Left renal cortex interstitium (tissue), 4 donors: ENCODE measurements at places on chromosomes 5 and 9.

GRCh38 chr5:174571662-174572397 lies 152.6 kb upstream of the MSX2 start:
- DNase-seq: no peak

DNA sequence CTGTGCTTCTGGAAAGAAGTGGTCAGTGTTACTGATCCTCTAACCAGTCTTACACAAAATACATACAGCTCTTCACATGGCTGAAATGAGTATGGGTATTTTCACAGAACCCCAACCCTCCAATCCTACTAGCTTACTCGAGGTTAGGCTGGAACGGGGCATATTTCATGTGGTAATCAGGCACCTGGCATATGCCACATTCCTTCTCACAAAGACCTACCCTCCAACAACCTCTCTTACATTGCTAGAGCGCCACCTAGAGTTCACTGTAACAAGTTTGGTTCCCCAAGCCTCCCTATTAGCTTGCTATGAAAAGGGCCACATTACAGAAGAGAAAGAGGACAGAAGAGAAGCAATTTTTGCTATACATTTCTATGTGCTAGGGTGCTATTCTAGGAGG lies 597.3 kb downstream of the PRELID2 start:
- DNase-seq: peak; percentile 17

DNA sequence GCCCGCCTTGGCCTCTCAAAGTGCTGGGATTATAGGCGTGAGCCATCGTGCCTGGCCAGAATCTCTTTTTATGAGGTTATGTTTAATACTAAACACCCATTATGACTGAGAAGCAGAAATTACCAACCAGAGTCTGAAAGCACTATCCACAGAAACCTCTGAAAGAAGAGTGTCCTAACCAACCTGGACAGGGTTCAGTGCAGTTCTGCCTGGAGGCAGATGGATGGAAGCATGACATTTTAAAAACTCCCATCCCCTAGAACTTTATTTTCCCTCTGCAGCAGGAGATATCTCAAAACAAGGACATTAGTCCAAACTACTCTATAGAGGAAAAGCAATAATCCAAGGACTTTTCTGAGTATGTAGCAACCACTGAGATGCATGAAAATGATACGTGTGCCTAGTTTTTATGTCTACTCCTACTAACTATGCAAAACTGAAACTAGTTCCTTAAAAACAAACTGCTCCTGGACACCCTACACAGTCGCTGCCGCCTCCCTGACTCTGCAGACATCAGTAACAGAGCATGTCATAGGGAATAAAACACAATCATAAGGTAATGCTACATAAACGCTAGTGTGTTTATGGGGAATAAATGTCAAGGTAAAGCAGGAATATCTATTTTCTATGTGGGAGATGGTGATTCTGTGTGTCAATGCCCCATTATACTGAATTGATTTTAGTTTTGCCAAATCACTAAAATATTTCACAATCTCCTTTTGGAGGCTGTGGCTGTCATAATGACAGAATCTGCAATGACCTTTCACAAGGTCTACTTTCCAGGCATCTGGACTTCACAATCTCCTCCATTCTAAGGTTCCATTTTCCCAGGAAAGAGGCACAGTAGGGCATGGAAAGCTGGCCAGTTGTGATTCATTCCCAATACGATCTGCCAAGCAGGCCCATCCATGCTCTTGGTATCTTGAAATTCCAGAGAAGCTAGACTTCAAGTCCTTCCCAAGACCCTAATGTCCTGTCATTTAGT lies 122.8 kb downstream of the SIL1 start:
- DNase-seq: no peak

DNA sequence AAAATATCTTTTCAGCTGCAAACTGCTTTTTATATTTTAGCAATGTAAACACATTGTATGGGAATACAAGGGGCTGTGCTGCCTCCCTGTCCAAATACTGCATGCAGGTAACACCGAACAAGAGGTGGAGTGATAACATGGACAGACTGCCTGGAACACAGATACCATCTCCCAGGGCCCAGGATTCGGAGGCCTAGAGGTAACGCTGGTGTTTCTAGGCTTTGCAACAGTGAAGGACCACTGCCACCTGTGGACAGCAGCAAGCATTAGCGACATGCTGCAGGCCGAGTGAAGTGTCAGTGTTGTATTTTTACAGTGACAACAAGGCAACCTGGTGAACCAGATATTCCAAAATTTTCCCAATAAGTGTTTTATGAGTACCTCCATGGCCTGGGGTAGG lies 379.1 kb downstream of the DMRT2 start:
- DNase-seq: no peak

DNA sequence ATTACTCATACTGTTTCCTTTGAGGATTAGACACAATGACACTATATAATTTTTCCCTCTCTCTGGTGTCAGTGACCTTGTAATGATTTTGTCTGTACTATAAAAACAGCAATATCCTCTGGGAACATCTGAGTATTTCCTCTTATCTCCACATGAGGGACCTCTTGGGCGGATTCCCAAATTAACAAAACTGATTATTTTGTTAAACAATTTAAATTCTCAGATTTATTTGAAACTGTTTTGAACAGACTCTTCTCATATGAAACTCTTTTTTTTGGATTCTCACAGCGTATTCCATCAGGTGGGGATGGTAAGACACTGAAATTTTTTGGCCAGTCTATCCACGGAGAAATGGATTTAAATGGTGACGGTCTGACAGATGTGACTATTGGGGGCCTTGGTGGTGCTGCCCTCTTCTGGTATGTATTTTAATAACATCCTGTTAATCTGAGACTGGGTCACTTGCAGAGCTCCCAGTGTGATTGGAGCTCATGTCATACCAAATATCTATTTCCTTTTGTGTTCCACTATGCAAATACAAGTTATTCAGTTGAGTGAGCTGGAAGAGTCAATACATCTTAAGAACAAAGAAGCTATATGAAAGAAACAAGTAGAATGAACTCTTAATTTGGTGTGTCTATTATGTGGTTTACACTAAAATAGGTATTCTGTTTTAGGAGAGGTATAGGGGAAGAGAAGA lies 73.8 kb upstream of the ITGA2 start:
- no peak for DNase-seq

- DNase-seq: no peak
Observed at GRCh38 chr9:82637368-82637767, 425.6 kb downstream of the RASEF start.

DNA sequence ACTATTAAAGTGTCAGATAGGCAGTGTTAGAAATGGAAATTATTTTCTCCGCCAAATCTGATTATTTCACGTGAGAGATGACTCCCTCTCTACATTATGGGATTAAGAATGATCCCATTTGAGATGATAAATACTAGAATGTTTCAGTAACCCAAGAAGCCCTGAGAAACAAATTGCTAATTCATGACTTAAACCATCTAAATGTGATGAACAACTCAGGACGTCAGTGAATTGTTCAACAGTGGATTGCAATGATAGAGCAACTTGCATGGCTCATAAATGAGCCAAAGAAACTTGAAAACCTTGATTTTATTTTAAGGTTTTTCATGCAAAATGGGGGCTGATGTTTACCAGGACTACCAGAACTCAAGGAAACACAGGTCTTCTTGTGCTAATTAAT lies 350.5 kb upstream of the WWC1 start:
- DNase-seq: no peak

GRCh38 chr9:34412336-34412735 lies 35.6 kb upstream of the MYORG start:
- no peak for DNase-seq

GRCh38 chr5:26229848-26230247 lies 808.5 kb downstream of the CDH9 start:
- DNase-seq: no peak

- DNase-seq: no peak
Observed at GRCh38 chr9:86187121-86187520, 72.3 kb downstream of the C9orf153 start.

- no peak for DNase-seq
Observed at GRCh38 chr5:173973616-173973969, 15.4 kb upstream of the C5orf47 start.
